ENCODE measurements at places on chromosomes 1 and 21.
A peak's percentile ranks its signal among the peaks of the same experiment; 100 is the strongest.

DNA sequence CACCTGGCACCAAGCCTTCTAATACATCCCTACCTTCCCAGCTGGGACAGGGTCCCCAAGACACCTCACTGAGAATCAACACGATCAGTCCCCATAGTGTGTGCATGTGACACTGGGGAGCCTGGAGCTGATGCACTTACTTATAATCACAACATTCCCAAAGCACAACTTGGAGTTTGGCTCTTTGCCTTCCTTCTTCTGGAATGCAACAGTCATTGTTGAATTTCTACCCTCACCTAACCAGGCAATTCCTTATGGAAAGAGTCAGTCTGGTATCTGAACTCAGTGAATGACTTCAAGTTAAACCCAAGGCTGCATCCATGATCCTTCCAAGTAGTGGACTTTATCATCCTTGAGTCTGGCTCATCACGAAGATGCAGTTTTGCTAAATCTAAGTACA lies 86.1 kb downstream of the DSCAM start:
- no peak for DNase-seq

GRCh38 chr1:78641558-78641957 lies 8.1 kb upstream of the IFI44 start:
- DNase-seq, result no peak

- no peak for DNase-seq
These were observed 29.5 kb downstream of the SYT2 start for GRCh38 chr1:202680586-202681352.

DNA sequence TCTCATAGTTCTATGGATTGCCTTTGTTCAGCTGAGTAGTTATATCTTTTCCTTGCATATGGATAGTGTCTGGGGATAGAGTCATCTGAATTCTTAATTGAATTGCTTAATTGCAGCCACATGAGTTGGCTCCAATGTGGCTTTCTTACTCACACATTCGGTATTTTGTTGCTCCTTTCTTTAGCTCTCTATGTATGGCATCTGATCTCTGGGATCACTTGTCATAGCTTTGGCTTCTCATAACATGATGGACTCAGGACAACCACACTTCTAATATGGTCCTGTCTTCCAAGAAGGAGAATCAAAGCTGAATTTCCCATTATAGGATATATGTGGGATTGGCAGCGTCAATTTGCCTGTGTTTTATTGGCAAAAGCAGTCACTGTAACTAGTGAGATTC lies 716.2 kb downstream of the NCAM2 start:
- peak; percentile 57 for DNase-seq

- DNase-seq, result no peak
These were observed 66.4 kb upstream of the LPGAT1 start for GRCh38 chr1:211896958-211897357.

GRCh38 chr1:51902456-51902855 lies 23.9 kb upstream of the NRDC start:
- DNase-seq, result no peak

- DNase-seq, result no peak
These were observed 22.9 kb downstream of the SUSD4 start for GRCh38 chr1:223341121-223341520.

GRCh38 chr1:47875831-47876586 lies 121.2 kb downstream of the TRABD2B start:
- DNase-seq, result no peak

- no peak for DNase-seq
These were observed 9.0 kb downstream of the BTBD19 start for GRCh38 chr1:44817307-44817706.

GRCh38 chr1:24847995-24848881 lies 81.8 kb downstream of the RUNX3 start:
- peak; percentile 80 for DNase-seq

DNA sequence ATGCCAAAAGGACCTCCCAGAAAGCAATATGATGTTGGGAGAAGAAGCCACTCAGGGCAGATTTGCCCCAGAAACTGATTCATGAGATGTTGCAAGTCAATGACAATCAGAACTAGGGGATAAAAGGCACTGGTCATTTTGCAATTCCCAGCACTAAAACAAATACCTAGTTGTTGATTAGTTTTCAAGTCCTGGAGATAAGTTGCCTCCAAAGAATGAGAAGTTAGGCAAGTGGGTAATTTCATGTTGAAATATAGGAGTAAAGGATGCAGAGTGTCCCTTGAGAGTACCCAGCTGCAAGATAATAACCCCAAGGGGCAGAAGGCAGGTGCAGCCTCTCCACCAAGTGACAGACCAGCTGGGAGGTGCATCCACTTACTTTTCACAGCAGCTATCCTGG lies 363.6 kb downstream of the PBX1 start:
- no peak for DNase-seq

DNA sequence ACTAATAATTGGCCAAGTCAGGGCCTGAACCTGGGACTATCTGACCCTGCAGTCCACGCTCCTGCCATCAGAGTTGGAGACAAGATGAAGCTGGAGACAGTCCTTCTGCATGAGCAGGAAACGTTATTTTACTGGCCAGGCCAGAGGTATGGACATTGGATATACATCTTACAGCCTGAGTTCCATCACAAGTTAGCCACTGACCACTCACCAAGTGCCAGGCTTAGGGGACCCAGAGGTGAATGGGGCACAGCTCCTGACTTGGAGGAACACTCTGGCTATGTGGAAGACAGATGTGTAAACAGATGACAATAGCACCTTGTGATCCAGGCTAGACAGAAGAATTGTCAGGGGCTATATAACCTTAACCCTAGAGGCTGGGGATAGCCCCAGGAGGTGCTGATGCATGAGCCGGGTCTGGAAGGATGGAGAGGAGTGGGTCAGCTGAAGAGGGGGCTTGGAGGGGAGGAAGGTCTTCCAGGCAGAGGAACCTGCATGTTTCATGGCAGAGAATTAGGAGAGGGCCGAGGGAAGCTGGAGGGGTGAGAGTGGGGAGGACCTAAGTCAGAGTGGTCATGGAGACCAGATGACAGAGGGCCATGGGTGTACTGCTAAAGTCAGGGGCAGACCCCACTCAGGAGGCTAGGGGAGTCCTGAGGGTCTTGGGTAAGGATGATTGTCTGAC lies 52.5 kb upstream of the DMRTB1 start:
- DNase-seq, result no peak

- DNase-seq, result no peak
These were observed 10.4 kb downstream of the COL18A1 start for GRCh38 chr21:45415188-45415942.

DNA sequence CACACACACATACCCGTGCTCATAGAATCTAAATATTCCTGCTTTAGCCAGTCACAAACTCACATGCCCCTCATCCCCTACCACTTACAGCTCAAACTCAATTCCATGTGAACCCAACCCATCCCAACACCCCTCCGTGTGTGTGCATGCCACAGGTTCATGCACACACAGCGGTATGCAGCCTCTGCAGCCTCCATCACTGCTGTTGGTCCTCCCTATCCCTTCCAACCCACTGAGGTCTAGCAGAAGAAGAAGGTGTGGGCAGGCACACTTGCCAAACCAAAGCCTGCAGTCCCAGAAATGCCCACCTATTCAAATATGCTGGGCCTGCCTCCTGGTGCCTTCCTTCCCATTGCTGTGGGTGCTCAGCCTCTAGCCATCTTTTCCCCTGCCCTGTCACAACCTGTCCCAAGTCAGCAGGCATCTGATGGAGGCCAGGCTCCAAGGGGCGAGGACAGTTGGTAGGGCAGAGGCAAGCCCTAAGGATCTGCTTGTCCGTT lies 26.2 kb downstream of the SLC2A1 start:
- DNase-seq, result no peak

DNA sequence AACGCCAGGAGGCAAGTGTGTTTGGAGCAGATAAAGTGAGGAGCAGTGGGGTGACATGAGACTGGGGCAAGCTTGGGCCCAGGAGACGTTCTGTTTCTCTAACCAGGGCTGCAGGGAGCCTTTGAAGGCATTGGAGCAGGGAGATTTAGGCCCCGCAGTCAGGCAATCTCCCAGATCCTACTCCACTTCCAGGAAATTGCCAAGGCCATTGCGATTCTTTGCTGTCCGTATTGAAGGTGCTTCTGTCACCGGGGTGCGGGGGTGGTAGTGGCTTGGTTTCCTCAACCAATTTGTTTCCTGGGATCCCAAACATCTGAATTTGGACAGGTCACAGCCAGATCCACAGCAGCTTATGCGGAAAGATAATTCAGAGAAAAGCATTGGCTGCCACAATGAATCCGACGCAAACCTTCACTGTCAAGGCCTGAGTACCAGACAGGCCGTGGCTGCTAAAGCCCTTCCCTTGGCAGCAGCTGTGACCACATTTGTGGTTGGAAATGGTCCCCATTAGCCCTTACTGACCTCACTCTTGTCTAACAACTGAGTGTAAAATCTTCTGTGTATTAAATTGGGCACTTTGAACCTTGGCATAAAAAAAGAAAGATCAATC lies 385.6 kb downstream of the PTPRU start:
- DNase-seq, result no peak

DNA sequence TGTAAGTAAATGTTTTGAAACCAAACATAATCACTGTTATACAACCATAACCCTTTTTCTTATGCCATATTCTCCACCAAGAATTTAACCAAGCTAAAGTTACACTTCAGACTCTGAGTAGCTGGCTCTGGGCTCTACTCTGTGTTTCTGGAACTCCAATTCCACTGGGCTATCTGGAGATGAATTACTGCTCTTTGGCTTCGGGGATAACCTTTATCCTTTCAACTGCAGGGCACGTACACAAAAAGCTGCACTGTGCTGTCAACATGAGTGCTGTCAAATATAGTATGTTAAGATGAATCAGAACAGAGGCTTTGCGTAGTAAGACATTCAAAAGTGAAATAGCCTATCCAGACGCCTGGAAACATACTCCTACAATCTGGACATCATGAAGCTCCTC lies 500.6 kb downstream of the LTN1 start:
- no peak for DNase-seq

- no peak for DNase-seq
These were observed 7.8 kb upstream of the SLC6A9 start for GRCh38 chr1:44038876-44039657.

DNA sequence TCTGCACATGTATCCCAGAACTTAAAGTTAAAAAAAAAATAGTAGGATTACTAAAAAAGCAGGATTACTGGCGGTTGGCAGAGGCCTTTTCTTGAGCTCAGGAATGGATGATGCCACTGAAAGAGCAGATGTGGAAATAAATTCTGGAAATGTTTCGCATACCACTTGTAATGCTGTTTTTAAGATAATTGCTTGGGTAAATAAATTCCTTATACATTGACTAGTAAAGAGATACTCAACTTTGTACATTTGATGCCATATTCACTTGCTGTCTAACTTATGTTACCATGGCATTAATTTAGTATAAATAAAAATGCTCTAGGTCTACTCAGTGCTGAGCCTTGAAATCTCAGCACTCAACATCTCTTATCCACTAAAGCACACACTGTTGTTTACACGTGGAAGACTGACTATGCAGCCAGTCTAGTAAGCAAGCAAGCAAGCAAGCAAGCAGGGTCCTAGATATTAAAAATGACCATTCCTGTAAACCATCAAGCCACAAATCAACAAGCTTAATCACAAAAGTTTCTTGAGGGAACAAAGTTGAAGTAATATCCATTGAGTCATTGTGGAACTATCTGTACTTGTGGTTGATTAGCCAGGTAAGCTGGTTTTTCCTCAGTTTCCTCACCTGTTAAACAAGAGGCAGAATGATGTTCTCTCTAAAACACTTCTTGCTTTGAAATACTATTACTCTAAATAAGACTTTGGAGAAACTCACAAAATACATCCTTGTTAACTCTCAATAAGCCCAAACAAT lies 1.7 kb upstream of the RASAL2 start:
- no peak for DNase-seq

DNA sequence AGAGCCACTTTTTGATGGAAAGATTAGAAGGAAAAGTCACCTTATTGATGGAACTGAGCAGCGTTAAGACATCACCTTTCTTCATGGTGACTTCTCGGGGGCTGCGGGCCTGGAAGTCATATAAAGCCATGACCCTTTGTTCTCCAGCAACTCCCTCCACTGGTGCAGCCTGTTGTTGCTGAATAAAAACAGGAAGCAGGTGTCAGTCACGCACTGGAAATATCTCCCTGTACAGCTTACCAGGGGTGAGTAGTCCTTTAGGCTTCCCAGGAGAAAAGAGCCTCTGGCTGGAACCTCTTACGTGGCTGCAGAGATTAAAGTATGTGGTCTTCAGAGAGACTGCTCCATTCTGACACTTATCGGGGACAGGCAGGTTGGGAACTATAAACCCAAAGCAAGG lies 31.9 kb downstream of the SPTA1 start:
- no peak for DNase-seq

- no peak for DNase-seq
These were observed 1.1 kb downstream of the LUZP1 start for GRCh38 chr1:23167353-23168078.

DNA sequence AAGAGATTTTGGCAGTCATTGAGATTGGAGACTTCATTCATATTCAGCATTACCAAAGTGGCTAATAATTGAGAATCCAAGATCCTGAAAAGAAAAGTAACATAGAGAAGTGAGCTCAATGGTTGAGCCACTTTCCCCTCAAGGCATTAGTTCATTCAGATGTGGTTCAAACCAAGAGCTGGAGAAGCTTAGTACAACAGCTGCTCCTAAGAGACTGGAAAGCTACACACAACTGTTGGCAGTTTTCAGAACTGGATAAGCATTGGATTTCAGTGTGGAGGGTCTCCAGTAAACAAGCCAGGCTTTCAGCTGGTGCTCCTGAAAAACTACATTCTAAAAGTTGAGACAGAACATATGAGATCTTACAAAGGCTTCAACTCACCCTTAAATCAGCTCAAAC lies 29.2 kb upstream of the CLDN8 start:
- no peak for DNase-seq

DNA sequence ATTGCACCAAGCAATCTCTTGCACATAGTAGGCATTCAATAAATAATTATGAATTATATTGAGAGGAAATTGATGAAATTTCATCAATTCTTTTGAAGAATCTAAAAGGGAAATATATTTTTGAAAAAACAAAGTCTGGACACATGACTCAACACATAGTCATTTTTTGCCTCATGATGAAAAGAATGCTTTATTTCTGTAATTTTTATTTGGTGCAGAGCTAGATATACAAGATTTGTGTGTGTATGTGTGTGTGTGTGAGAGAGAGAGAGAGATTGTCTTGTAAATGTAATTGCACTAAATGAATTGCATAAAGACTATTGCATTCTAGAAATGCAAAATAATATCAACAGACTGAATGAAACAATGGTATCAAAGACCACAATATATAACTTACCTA lies 206.2 kb upstream of the C1orf87 start:
- peak; percentile 27 for DNase-seq

DNA sequence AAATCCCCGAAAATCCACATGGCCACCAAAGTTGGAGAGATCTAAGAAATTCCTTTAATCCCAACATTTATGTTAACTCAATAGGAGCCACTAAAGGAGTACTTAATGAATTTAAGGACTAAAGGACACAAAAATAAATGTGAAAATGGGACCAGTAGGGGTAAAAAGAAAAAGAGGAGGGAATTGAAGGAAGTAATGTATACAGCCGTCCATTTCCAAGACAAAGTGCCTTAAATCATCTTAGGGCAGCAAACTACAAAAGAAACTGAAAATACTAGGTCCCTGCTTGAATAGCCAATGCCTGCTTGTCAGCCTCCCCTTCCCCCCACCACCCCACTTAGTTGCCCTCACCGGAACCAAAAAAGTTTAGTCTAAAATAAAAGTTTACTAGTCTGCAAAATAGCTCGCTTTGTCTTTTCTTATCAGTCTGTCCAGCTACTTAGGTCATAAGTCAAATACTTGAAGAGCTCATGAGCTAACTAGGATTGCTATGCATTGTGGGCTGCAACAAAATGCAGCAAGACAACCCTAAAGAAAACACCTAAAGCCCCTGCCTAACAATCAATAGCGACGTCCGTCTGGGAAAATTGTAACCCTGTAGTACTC lies 66.3 kb upstream of the TLR5 start:
- no peak for DNase-seq

GRCh38 chr1:99527078-99527477 lies 118.8 kb upstream of the PALMD start:
- DNase-seq, result no peak
